ENCODE measurements at places on chromosomes 3 and 15.

- no peak for DNase-seq
These were observed 56.3 kb downstream of the PPARG start for GRCh38 chr3:12345141-12345561.

DNA sequence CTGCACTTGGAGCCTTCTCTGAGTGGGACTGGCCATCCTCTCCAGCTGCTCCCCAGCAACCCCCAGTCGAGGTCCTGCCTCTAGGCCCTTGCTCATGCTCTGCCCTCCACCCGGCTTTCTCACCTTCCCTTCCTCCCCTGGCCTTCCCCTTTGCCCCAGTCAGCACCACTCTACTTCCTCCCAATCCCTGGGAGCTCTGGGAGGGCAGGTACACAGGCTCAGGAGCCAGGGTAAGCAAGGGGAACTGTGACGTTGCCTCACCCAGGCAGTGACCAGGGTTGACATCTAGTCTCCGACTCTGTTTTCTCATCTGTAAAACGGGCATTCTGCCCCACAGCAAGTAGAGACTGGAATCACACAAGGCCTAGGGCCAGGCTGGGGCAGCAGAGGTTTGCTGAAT, 66.6 kb upstream of the TMEM115 start:
- no peak for DNase-seq

DNA sequence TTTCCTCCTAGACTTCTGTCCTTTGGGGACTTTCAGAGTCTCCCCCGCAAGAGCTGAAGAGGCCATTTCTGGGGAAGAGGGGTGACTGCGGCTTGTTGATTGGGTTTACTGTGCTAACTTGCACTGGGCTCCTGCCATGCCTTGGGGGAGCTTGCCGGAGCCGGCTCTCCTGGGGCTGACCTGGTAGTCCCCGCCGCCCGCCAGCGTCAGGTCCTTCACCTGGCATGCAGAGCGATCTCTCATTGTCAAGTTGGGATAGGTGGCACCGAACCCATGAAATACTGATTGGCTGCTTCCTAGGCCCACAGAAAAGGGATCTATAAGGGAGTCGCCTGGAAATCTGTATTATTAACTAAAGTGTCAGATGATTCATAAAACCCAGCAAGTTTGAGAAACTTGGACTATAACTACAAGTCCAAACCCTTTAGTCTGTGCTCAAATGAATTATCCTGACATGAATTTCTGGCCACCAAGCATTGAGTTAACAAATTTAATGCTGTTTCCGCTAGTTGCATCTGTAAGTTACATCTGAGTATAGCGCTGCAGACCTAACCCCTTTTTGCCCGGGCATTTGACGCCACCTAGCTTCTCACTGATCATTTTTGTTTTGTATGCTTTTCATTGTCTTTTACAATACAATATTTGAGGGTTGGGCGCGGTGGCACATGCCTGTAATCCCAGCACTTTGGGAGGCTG, 607 bp upstream of the IMP3 start:
- no peak for DNase-seq

- DNase-seq = no peak
These were observed 188.4 kb downstream of the RAP2B start for GRCh38 chr3:153350420-153350819.

- no peak for DNase-seq
These were observed 66.5 kb upstream of the SKOR1 start for GRCh38 chr15:67758619-67759300.

- no peak for DNase-seq
These were observed 52.4 kb downstream of the ANP32A start for GRCh38 chr15:68768321-68768720.

DNA sequence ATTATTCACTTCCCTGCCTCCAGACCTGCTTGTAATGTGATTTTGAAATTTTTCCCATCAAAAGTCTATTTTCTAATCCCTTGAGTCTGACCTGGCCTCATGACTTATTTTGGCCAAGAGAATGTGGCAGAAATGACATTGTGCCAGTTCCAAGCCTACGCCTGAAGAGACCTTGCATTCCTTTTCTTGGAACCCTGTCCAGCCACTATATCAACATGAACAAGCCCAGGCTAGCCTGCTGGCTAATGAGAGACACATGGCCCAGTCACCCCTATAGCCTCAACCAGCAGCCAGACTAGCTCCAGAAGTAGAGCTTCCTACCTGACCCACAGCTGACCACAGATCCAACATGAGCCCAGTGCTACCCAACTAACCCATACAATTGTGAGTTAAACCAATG, 121.1 kb upstream of the ACP3 start:
- no peak for DNase-seq

- DNase-seq = no peak
These were observed 10.2 kb upstream of the C15orf61 start for GRCh38 chr15:67510597-67511190.

GRCh38 chr3:76387000-76387399, 601.7 kb upstream of the ZNF717 start:
- DNase-seq = no peak

- no peak for DNase-seq
These were observed 51.8 kb downstream of the CTDSPL start for GRCh38 chr3:37913522-37913921.

GRCh38 chr15:45112143-45112590, 1.8 kb downstream of the DUOX2 start:
- no peak for DNase-seq

GRCh38 chr3:42014921-42015533, 53.1 kb upstream of the ULK4 start:
- no peak for DNase-seq

GRCh38 chr15:36897834-36898233, 202.5 kb downstream of the MEIS2 start:
- no peak for DNase-seq

GRCh38 chr15:87228460-87228859, 1028.1 kb downstream of the NTRK3 start:
- DNase-seq = no peak

DNA sequence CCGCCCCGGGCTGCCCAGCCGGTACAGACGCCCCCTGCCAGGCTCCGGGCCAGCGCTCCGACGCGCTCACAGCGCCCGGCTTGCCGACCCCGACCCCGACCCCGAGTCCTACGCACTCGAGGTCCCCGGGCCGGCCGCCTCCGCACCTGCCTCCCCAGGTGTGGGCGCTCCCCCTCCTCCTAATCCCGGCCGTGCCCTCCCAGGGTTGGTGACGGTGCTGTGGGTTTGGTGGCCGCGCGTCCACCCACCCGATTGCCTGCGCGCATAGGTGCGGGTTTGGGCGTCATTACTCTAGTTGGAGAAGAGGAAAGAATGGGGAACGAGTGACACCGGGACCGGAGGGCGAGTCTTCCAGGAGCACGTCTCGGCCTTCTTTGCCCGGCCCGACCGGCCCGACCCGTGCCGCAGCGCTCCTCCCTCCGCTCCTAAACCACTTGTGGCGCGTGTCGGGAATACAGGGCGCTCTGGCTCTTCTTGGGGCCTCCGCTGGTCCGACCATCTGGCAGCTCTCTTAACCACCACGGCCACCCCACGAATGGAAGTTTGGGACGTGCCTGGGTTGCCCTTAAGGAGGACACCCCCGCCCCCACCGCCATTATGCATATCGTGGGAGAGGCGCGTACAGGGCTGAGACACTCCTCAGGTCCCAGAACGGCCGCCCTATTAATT, 810 bp upstream of the THRB start:
- DNase-seq = no peak

DNA sequence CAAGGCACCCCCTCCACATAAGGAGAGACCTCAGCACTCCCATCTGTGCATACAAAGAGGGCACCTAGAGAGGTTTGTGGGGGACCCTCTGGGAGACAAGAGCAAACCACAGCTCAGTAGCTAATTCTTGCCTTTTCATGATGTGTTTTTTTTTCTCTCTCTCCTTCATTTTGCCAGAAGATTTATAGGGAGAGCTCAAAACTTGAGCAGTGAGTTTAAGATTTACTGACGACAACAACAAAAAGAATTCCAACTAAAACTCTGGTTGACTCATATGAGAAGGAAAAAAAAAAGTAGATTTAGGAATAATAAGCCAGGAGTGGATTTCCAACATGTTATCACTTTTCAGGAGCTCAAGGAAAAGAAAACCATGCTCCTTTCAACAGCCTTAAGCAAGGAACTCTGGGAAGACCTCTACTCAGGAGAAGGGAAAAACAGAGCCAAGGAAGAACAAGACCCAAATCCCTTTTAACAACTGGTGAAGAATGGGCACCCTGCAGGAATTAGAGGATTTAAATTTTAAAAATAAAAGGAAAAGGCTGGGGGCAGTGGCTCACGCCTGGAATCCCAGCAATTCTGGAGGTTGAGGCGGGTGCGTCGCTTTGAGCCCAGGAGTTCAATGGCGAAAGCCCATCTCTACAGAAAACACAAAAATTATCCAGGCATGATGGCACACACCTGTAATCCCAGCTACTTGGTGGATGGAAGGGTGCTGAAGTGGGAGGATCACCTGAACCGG, 58.2 kb upstream of the RAD18 start:
- no peak for DNase-seq

GRCh38 chr3:188253800-188254452, 100.0 kb downstream of the LPP start:
- no peak for DNase-seq

DNA sequence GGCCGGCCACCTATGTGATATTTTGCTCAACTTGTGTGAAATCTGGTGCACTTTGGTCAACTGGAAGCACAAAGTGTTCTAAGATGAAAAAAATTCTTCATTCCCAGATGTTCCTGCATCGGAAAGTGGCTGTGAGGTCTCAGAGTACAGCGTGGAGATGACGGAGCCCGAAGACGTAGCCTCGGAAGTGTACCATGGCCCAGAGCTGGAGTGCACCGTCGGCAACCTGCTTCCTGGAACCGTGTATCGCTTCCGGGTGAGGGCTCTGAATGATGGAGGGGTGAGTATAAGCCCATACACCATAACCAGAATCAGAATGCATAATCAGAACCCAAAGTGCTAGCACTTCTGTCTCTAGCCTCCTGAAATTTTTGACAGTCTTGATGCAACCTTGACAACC, 104.3 kb downstream of the GHSR start:
- DNase-seq = no peak

DNA sequence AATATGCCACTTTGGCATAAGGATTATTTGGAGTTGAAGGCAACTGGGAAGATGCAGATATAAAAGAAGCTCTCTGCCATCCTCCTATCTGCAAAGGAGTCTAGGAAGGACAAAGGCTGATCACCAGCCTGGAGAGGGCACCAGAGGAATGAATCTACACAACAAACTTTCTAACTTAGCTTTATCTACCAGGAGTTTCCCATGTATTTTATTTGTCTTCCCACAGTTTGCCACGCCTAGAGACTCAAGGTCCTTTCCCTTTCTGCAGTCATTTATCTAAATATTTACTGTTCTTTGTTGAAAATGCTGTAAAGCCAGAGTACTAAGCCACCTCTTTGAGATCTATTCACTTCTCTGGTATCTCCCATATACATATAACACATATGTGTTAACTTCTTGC, 32.2 kb downstream of the GPR176 start:
- no peak for DNase-seq

- no peak for DNase-seq
These were observed 4.0 kb downstream of the INAFM2 start for GRCh38 chr15:40327457-40327856.

- no peak for DNase-seq
These were observed 123.8 kb downstream of the PPM1L start for GRCh38 chr3:160879859-160880258.

DNA sequence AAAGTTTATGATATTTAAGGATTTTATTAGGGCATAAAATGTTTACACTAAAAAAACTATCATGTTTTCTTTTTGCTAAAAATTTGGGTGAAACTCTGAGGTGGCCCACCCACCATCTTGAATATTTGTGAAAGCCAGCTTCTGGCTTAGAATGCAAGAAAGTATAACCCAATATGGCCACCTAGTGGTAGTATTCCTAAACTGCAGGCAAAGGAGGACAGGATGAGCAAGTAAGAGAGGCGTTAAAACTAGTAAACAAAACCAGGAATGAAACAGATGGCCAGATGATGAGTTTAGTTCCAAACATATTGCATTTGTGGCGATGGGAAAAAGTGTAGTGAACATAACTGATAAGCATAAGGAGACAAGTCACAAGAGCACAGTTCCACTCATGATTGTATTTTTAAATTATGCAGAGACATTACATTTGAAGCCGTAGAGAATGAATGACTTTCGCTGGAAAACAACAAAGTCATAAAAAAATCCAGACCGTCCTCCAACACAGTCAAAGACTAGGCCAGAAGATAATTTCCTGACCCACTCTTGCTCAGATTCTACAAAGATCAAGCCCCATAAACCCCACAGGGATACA, 103.3 kb upstream of the PRTG start:
- DNase-seq = peak; percentile 2

DNA sequence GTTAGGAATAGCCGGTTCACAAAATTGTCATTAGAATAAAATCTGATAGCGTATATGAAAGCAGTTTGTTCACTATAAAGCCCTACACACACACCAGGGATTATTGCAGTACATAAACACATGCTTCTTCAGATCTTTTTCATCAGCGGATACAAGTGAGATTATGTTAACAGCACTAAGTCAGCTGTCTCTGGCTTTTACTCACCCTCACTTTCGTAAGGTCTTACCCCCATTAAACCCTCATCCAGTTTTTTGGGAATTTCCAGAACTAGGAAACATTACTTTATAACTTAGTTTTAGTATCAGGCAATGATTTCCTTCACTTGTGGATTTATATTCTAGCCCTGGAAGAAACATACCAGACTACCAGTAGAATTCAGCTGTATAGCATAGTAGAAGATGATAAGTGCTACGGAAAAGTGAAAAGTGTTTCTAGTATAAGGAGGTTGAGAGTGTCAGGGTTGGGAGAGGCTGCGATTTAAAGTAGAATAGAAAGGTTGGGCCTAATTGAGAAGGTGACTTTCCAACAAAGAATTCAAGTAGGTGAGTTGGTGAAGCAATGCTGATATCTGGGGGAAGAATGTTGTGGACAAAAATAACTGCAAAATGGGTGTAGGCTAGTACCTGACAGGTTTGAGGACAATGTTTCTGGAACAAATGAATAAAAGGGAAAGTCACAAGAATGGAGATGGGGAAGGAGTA, 22.7 kb downstream of the TMEM207 start:
- DNase-seq = no peak

DNA sequence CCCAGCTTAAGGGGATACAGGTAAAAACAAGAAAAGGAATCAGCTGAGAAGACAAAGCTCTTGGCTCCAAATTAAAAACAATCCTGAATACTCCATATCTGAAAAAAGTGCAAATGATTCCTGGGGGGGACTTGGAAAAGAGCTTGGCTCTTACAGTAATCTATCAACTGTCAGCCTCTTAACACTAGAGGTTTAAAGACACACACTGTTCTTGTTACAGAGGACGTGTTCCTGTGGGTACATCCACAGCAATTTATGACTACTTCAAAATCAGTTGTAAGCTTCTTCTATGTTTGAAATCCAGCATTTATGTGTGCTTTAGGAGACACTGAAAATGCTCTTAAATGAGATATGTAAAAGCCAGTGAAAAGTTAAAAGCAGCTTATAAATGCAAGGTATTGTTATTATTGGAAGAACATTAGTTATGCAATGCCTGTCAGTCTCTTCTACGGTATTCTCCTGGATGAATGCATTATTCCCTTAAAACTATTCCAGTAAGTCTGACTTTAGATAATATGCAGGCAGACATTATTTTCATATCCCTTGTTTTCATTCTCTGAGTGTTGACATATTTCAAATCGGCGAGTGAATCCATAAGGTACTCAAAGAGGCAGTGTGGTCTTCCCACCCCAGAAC, 408.4 kb upstream of the ADAMTS9 start:
- no peak for DNase-seq
